CD4-positive, alpha-beta T cell treated with Interleukin-17A for 4 hours (primary cell): ENCODE measurements at places on chromosomes 3 and 15.
A peak's percentile ranks its signal among the peaks of the same experiment; 100 is the strongest.

DNA sequence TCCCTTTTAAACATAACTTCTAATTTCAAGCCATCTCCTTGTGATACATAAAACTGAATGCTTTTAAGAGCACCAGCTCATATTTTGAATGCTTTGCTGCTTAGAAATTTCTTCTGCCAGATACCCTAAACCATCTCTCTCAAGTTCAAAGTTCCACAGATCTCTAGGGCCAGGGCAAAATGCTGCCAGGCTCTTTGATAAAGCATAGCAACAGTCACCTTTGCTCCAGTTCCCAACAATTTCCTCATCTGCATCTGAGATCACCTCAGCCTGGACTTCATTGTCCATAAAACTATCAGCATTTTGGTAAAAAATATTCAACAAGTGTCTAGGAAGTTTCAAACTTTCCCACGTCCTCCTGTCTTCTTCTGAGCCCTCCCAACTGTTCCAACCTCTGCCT is 17.5 kb downstream of the OSTN start:
- DNase-seq, result no peak

- no peak for DNase-seq
Measured at GRCh38 chr3:100010087-100010417, 104.2 kb downstream of the FILIP1L start.

- no peak for DNase-seq
Measured at GRCh38 chr3:10703875-10704274, 112.2 kb upstream of the SLC6A11 start.

GRCh38 chr15:90596943-90597342 is 67.2 kb downstream of the CRTC3 start:
- DNase-seq, result no peak

DNA sequence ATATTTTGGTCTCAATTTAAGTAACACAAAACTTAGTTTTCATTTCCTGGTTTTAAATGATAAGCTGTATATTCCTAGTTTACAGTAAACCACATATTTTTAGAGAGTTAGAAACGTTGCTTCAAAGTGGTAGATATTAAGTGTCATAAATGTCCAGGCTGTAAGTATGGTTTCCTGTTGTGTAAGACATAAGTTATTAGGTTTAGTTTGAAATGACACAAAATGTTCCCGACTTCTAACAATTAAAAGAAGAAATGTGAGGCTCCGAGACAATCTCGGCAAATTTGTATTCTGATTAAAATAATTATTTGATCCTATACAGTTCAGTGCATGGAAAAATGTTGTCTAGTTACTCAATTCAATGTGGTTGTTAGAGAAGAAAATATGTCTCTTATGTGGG is 387.3 kb downstream of the EPHA3 start:
- no peak for DNase-seq

DNA sequence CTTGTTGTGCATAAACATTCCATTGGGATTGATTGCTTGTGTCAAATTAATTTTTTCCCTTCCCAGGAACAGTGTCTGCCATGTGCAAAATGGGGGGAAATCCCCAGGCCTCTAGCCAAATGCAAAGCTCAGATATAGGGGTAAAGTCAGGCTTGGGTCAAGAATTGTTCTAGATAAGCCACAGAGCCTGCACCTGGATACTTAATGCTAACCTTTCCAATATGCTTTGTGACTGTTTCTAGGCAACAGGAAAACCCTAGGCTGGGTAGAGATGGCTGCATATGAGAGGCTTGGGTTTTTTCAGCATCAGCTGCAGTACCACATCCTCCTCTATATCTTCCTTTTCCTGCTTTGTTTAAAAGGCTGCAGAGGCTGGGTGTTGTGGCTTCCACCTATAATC is 61.9 kb upstream of the ROPN1 start:
- DNase-seq, result no peak

- no peak for DNase-seq
Measured at GRCh38 chr3:72163809-72164634, 379.1 kb upstream of the PROK2 start.

GRCh38 chr15:87610366-87610765 is 646.2 kb downstream of the NTRK3 start:
- no peak for DNase-seq

- no peak for DNase-seq
Measured at GRCh38 chr15:66948294-66948693, 117.1 kb upstream of the SMAD3 start.

DNA sequence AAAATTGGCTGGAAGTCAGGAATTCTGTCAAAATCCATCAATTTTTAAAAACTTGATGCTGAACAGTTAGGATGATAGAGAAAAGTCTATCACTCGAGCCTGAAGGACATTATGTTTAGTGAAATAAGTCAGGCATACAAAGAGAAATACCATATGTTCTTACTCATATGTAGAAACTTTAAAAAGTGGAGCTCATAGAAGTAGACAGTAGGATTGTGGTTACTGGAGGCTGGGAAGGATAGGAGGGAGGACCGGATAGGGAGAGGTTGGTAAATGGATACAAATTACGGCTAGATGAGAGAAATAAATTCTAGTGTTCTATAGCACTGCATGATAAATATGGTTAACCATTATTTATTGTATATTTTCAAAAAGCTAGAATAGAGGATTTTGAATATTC is 389.5 kb upstream of the RASGRP1 start:
- DNase-seq, result no peak

GRCh38 chr3:123642182-123642956 is 57.5 kb upstream of the HACD2 start:
- DNase-seq, result peak; percentile 40

DNA sequence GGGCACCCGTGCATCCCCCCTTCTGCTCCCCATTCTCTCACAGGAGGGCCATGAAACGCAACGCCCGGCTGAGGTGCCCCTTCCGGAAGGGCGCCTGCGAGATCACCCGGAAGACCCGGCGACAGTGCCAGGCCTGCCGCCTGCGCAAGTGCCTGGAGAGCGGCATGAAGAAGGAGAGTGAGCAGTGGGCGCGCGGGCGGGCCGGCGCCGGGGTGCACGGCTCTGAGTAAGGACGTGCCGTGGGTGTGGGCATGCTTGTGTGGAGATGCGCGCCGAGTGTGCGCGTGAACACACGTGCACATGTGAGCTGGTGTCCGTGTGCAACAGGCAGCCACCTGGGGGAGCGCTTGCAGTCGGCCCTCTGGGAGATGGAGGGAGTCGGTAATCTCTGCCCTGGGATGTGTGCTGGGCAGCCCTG is 28.1 kb downstream of the NR1I2 start:
- DNase-seq, result peak; percentile 71

DNA sequence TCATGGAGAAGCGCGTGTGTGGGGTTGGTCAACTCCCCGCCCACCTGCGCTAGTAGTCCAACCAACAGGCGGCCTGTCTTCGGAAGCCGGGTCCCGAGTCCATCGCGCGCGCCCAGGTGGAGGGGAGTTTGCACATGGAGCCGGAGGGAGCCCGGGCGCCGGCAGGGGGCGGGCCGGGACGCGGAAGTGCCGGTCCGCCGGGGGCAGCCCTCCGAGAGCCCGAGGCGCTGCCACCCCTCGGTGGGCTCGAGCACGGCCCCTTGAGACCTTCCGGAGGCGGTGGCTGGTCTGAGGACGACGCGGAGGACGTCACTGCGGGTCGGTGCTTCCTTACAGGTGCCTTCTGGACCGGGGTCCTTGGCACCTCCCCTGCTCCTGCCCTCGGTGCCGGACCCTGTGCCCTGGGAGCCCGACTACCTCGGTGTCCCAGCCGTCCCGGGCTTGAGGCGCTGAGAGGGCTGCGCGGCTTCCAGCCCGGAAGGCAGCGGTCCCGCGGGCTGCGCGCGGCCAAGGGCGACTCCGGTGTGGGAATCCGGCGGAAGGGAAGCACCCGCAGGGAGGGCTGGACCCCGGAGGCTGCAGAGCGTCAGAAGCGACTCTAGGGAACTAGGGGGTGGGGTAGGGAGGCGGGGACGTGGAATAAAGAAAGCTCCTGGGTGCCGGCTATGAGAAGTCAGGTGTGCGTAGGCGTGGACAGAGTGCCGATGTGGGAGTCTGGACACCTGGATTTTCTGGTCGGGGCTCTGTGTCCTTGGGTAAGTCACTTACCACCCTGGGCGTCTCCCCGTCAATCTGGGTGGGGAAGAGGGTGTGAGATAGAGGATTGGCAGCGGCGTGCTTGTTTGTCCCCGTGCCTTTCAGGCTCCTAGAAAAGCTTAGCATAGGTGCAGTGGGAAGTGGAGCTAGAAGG is 212.3 kb downstream of the FGF12 start:
- DNase-seq, result no peak

- DNase-seq, result peak; percentile 19
Measured at GRCh38 chr3:154121701-154122551, 736 bp downstream of the ARHGEF26 start.

DNA sequence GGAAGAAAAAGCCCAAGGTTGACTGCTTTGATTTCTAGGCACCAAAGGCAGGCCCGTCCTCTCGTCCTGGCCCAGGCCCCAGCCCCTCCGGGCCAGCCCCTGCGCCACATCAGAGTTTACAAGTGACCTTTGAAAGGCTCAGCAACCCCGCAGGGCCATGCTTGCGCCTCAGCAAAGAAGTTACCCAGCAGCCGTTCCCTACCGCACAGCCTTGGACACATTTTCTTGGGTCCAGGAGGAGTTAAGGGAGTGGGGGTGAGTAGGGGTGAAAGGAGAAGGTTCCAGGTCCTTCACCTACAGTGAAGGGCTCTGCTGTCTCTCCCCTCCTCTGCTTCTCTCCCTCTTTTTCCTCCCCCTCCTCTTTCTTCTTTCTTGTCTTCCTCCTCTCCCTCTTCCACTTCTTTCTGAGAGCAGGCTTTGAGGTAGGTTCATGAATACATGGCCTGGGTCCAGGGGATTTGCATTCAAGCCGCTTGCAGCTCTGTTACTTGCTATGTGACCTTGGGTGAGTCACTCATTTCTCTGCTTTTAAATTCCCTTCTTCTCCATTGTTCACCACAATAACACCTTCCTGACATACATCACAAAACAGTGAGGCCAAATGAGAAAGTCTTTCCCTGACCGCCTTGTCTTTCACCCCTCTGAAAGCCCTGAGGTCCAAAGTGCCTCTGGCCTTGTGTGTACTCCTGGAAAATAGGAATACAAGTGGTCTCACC is 223.3 kb upstream of the TPRG1 start:
- DNase-seq, result no peak

- no peak for DNase-seq
Measured at GRCh38 chr3:102240720-102241119, 194.1 kb upstream of the ZPLD1 start.

GRCh38 chr3:14462738-14463137 is 60.3 kb downstream of the SLC6A6 start:
- DNase-seq, result no peak
